ENCODE measurements at places on chromosomes 11 and 22.

DNA sequence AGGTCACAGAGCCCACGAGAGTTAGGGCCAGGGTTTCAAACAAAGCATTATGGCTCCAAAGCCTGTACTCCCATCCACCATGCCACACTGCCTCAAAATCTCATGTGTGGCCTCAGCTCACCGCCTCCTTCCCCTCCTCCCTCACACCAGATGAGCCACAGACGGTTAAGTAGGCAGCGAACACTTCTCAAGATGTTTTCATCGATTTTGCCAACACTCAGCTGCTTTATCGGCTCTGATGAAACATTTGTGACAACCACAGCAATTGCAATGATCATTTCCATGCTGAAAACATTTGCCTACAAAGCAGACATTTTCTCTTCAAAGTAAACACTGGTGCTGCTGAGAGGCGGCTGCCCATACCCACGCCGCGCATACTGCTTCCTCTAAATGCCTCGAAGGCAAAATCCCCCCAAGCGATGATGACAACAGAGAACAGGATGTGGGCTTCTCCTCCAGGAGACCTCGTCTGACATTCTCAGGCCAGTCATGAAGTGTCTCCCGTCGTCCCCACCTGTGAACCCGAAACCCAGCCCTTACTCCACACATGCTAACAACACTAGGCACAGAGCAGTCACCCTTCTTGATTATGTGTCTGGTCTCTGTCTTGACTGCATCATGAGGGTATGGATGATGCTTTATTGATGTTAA, 599.2 kb downstream of the SOX6 start:
- no peak for DNase-seq

- DNase-seq: no peak
These were observed 532.9 kb downstream of the TBC1D22A start for GRCh38 chr22:47295226-47295901.

GRCh38 chr11:72406540-72407527, 27.5 kb downstream of the CLPB start:
- DNase-seq: no peak

DNA sequence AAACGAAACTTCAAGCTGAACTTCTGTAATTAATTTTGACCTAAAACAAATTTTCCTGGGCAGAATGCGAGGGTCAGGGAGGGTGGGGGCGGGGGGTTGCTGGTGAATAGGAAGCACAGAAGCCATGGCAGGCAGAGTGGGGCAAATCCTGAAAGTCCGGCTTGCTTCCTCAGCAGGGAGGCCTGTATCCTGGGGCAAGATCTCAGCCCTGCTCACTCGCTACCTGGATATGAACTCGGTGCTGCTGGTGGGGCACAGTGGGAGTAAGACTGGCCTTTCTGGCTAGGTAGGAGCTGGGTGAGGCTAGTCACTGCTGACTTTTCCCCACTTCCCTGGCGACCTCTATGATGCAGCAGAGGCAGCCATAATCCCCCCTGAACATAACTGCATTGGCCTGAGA, 168.9 kb upstream of the CHORDC1 start:
- no peak for DNase-seq

DNA sequence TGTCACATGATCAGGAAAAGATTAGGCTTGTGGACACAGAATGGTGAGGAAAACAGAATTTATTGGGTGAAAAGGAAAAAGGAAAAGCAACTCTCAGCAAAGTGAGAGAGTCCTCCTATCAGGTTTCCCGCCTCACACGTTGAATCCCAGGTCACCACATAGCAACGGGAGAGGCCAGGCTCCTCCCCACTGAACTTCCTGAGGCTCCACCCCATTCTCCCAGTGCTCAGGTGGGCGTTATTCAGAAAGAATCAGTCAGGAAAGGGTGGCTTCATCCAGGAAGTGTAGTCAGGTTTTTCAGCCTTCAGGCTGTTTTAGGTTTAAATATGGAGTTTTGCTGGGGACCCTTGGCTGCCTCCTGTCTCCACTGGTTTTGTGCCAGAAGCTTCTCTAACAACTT, 66.9 kb downstream of the SPON1 start:
- no peak for DNase-seq

DNA sequence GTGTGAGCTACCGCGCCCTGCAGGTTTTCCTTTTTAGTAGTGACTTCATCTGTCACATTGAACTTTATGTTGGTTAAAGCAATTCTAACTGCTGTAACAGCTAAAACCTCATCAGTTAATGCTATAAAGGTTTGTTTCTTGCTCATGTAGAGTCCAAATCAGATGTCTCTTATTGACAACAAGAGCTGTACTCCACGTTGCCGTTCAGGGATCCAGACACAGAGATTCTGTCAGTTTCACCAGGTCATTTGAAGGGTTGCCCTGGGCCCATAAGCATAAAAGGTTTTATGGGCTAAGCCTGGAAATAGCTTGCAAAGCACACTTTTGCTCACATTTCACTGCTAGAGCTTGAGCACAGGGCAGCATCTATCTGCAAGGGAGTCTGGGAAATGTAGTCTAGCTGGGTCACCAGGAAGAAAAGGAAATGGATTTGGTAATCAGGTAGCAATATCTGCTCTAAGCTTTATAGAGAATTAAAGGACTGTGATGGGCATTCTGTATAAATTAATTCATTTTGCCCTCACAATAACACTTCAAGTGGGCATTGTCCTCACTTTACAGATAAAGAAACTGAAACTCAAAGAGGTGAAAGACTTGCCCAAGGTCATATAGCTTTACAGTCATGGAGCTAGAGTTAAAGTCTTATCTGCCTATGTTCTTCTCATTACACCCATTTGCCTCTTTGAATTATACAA, 25.2 kb upstream of the PTPRJ start:
- DNase-seq: no peak

- DNase-seq: no peak
These were observed 1516.9 kb downstream of the BRD1 start for GRCh38 chr22:48310740-48311139.

DNA sequence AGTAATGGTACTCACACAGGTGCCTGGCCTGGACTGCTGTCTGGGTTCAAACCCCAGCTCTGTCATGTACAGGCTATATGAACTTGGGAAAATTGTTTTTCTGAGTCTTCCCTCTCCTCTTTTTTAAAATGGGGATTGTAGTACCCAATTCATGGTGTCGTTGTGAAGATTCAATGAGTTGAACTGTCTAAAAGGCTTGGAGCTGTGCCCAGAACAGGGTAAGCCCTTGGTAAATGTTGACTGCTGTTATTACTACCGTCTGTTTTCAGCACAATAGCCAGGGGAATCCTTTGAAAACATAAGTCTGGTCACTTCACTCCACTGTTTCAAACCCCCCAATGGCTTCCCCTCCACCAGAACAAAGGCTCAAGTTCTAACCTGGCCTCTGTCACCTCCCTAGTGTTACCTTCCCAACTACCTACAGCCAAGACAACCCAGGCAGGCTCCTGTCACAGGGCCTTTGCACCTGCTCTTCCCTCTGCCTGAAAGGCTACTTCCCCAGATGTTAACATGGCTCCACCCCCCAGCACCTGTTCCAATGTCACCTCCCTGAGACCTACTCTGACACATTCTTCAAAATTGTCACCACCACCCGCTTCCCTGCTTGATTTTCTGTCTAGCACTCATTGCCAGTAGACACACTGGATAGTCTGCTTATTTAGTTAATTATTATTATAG, 152.8 kb downstream of the CHST1 start:
- no peak for DNase-seq

DNA sequence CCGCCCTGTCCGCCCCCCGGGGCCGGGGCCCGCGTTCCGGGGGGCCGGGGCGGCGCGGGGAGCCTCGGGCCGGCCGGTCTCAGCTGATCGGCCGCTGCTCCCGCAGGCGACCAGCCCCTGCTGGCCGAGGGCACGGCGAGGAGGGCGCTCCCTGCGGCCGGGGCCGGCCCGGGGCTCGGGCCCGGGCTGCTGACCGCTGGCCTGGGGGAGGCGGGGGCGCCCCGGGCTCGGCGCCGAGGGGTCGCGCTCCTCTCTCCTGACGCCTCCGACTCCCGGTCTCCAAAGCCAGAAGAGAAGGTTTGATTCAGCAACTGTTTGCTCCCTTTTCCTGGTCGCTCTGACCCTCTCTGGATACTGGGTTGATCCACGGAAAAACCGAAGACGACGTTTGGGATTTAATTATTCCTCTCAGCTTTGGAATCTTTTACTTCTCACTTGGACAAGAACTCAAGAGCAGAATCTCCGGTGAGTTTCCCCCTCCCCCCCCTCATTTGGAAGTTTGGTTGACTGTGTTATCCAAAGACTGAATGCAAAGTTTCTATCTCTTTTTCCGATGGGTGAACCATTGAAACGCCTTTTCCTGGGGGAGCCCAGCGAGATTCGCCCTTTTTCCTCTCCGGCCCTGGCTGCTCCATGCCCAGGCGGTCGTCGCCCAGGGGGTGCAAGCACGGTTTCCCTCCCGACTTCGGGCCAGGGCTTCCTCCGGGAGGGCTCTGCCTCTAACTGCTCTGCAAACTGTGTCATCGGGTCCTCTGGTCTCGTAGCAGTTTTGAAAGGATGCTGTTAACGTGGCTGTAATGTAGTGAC, 725 bp downstream of the KDM2A start:
- DNase-seq: peak; percentile 79

- DNase-seq: no peak
These were observed 234.5 kb downstream of the METTL15 start for GRCh38 chr11:28342716-28343115.

DNA sequence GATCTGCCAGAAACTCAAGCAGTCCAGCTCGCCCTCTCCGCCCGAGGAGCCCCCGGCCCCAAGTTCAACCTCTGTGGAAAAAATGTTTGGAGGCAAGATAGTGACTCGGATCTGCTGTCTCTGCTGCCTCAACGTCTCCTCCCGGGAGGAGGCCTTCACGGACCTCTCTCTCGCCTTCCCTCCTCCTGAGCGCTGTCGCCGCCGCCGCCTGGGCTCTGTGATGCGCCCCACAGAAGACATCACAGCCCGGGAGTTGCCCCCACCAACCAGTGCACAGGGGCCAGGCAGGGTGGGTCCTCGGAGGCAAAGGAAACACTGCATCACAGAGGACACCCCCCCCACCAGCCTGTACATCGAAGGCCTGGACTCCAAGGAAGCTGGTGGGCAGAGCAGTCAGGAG, 20.8 kb downstream of the USP35 start:
- no peak for DNase-seq

- DNase-seq: peak; percentile 83
These were observed 683 bp downstream of the PLA2G6 start for GRCh38 chr22:38180841-38181452.

DNA sequence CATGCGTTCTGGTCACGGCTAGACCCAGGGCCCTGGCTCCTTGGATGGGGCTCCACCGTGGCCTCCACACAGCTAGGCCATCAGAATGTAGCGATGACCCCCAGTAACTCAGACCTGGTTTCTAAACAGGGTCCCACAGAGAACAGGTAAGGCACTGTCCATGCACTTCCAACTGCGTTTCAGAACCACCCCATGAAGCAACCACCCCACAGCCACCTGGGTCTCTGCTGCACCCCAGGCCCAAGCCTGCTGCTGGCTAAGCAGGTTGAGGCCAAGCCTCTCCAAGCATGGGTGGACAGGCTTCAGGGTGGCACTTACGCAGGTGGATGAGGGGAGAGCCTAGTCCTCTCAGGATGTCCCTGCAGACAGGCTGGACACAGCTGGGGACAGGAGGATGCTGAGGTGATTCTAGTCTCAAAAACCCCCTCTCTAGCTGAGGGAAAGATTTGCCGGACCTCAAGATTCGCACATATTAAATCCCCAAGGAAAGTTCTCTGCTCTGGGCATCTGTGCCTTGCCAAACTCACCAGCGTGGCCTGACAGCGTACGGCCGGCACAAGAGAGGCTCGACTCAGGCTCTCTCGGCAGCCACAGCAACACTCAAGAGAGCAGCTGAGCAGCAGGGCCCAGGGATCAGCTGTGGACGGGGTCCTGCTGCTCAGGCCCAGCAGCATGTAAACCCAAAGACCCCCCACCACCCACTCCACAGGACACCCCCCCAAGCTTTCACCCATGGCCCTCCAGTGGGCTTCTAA, 141.6 kb downstream of the CRYBB2 start:
- DNase-seq: no peak

GRCh38 chr22:49019737-49020713, 807.6 kb downstream of the BRD1 start:
- no peak for DNase-seq

GRCh38 chr11:76788661-76789442, 5.7 kb downstream of the TSKU start:
- DNase-seq: no peak

DNA sequence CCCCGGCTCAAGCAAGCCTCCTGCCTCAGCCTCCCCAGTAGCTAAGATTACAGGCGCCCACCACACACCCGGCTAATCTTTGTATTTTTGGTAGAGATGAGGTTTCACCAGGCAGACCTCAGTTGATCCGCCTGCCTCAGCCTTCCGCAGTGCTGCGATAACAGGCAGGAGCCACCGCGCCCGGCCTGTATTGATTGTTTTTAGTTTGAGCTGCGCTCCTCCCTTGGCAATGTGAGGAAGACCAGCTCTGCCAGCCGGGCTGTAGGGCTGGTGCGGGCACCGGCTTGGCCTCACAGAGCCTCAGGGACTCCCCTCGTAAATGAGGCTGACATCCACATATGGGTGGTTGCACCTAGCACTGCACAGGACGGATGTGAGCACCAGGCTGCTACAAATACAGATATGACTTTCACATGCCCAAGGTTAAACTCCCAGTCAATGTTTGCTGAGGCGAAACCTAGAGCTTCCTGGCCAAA, 7.5 kb upstream of the SLC2A11 start:
- no peak for DNase-seq

- no peak for DNase-seq
These were observed 30.6 kb downstream of the PRCP start for GRCh38 chr11:82869657-82870056.

DNA sequence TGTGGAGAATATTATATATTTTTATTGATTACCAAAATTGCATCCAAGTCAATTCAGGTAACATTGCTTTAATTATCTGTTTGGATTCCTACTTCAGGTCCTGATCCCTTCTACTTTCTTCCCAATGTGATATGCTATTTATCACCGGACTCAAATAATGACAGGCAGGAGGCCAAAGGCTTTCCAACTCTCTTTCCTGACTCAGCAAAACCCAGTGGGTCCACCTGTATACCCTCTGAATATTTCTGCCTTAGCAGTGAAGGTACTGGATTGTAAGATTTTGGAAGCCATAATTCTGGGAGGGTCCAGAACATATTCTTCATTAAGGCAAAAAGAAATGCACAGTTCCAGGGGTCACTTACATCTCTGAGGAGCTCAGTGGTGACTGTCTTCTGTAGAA, 260.2 kb upstream of the UBASH3B start:
- DNase-seq: no peak

DNA sequence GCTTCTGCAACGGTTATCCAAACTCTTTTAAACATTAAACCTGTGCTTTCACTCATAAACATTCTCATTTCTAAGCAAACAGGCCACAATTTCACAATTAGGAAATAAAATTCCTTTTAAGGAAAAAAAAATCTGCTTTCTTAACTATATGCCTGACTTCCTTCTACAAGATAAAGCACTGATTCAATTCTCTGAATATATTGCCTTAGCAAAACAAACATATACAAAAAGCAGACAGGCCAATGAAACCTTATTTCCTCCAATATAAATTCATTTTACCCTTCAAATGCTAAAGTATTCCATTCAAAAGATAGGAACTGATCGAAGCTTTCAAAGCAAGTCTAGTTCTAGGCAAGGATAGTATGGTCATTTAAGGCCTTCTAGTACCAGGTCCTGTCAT, 76.7 kb downstream of the PHF21A start:
- DNase-seq: no peak

All from activated CD4-positive, alpha-beta T cell treated with anti-CD3 and anti-CD28 coated beads, Interleukin-2, amount 10 ng/mL, durations not matched to agents 24 days and 14 days (primary cell).